ENCODE measurements at places on chromosomes 7 and 10. TPM values are rescaled to one million over a fixed set of nuclear protein-coding genes. Genes with fewer than 3 reads are reported as not detected.

- DNase-seq: no peak
Measured at GRCh38 chr7:2722591-2722990, 34.6 kb downstream of the AMZ1 start.

- no peak for DNase-seq
Measured at GRCh38 chr10:11110539-11110938, 92.9 kb downstream of the CELF2 start.

DNA sequence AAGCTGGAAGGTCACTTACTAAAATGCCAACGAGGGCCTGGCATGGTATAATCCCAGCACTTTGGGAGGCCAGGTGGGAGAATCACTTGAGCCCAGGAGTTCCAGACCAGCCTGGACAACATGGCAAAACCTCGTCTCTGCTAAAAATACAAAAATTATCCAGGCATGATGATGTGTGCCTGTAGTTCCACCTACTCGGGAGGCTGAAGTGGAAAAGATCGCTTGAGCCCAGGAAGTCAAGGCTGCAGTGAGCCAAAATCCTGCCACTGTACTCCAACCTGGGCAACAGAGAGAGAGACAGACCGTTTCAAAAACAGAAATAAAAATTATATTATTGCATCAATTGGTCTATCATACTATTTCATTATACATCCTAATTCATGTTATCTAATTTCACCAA, 18.1 kb upstream of the FAM53B start:
- no peak for DNase-seq

Gene LSM5
- 22.5 TPM for total RNA-seq

DNA sequence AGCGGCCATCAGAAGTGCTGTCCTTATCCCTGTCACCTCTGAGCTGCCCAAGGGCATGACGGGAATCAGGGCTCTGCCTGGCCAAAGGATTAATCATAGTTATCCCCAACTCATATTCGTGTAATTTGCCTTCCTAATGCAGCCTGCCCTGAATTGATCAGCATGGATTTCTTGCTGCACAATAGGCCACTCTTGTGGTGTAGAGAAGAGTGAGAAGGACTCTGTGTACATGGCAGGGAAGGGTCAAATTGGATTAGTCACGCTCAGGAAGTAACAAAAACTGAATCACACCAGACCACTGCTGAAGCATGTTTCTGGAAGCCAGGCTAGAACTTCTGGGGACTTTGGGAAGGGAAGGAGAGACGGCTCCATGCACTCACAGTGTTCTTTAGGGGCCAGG, 227.0 kb downstream of the BUB3 start:
- DNase-seq: no peak

Gene FXYD4
- total RNA-seq: not detected

GRCh38 chr10:33277135-33277536, 57.3 kb downstream of the NRP1 start:
- DNase-seq: no peak

Gene PRSS2
- 9.3 TPM for total RNA-seq

GRCh38 chr10:34959321-34959720, 130.8 kb downstream of the CUL2 start:
- DNase-seq: no peak

Gene MEIG1
- not detected for total RNA-seq

Gene CCDC146
- total RNA-seq: 11.4 TPM

GRCh38 chr7:66443946-66444345, 184.7 kb upstream of the KCTD7 start:
- no peak for DNase-seq

DNA sequence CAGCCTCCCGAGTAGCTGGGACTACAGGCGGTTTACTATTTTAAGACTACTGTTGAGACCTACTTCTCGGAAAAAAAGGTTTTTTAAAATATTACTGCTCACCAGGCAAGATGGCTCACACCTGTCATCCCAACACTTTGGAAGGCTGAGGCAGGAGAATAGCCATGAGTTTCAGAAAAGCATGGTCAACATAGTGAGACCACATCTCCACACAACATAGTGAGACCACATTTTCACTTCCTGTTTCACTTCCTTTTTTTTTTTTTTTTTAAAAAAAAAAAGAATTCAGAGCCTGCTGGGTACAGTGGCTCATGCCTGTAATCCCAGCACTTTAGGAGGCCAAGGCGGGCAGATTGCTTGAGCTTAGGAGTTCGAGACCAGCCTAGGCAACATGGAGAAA, 46.5 kb downstream of the SVOPL start:
- no peak for DNase-seq

DNA sequence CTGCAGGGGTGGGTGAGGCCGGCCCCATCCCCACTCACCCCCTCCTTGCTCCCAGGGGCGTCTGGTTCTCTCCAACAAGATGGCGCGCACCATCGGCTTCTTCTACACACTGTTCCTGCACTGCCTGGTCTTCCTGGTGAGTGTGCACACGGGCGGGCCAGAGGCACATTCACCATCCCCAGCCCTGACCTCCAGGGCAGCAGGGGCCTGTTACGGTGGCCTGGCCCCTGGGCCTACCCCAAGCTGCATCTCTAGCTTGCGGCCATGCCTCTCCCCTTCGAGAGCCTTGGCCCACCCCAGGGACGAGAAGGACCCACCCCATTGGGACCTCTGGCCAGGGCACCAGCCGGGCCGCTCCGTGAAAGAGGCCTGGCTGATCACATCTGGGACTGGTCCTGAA, 4.9 kb upstream of the SH2B2 start:
- no peak for DNase-seq

- DNase-seq: no peak
Measured at GRCh38 chr10:22669163-22669711, 45.1 kb downstream of the PIP4K2A start.

DNA sequence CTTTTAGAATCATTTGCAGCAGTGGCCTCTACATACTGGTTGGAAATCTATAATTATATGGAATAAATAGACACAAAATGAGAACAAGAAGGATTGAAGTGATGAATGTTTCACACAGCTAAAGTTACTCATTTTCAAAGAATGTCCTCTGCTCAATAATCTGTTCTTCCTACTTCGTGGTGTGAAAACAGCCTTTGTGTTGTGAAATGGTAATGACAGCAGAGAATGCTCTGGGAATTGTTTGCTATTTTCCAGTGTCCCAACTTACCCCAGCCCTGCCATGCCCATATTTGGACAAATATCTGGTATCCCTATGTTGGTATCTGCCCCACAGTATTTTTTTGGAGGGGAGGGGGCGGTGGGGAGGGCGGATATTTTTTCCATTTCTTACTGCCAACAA, 130.4 kb downstream of the GLI3 start:
- no peak for DNase-seq

Gene ADARB2
- total RNA-seq: 0.06 TPM
